Thoracic aorta (tissue), 2 donors: ENCODE measurements at places on chromosomes 2 and 18.

DNA sequence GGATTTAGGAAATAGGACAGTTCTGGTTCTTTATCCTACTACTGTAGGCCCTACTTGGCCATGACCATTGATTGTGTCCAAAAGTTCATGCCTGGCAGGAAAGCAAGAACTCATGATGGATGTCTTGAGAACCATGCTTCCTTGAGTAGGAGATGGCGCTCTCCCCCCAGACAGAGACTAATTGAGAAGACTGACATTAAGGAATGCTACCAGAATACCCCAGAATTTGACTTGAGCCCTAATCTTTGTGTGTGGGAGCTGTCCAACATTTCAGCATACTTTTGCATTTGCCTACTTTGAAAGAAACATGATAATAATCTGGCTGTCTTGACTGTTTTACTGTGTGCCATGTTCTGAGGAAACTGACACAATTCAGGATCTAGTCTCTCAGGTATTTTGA, 23.3 kb downstream of the MAPRE3 start:
- DNase-seq: no peak

- no peak for DNase-seq
Measured at GRCh38 chr2:215887303-215887702, 126.0 kb downstream of the MREG start.

- DNase-seq: no peak
Measured at GRCh38 chr2:31049916-31050588, 88.2 kb downstream of the GALNT14 start.

DNA sequence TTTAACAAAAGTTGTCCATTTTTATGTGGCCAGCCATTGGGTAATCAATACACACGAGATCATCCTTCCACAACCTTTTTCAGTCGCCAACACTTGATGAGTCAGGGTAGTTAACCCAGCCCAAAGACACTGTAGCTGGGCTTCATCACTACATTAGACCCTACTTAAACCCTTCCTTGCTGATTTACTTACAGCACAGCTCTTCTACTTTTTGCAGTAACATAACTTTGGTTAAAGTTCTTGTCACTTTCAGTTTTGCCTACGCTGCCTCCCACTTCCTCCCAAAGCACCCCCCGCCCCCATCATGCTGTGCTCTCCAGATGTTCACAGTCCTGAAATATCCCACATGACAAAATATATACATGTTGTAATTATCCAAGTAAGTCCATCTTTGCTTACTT, 103.6 kb downstream of the CDK15 start:
- DNase-seq: no peak

DNA sequence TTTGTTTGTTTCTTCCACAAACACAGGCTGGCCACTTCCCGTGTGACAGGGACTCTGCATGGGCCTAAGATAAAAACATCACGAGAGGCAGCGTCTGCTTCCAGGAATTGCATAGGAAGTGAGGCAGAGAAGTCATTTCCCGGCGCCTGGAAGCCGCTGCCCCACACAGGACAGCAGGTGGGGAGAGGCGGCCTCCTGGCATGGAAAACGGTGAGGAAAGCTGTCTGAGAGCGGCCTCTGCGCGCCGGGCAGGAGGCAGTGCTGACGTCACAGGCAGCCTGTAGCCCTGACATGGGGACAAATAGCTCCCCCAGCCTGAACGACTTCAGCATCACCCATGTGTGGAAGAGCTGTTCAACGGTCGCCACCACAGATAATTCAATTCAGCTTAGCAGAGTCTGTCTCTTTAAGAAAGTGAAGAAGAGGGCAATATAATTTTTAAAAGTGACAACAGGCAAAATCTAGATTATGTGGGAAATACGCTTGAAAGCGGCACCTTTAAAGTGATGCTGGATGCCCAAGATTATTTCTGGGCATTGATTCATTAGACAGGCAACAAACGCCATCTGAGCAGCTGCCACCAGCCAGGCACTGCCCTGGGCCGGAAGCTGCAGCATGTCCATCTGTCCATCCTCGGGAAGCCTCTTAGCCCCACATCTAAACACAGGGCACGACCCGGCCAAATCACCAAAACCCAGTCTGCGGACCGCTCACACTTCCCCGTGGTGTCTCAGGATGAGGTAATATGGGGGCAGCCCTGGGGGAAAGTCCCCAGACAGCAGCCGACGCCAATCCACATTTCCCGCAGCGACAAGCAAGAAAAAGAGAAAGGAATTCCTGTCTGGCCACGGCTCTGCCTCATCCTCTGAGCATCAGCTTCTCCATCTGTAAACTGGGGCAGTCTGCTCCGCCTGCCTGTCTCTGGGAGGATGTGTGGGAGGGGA, 138.9 kb downstream of the PXDN start:
- no peak for DNase-seq
